ENCODE measurements at places on chromosomes 13 and 19.

GRCh38 chr19:15551293-15552004 is 43.1 kb downstream of the CYP4F22 start:
- no peak for DNase-seq

- no peak for DNase-seq
These were observed 11.4 kb downstream of the TPGS1 start for GRCh38 chr19:518598-519231.

DNA sequence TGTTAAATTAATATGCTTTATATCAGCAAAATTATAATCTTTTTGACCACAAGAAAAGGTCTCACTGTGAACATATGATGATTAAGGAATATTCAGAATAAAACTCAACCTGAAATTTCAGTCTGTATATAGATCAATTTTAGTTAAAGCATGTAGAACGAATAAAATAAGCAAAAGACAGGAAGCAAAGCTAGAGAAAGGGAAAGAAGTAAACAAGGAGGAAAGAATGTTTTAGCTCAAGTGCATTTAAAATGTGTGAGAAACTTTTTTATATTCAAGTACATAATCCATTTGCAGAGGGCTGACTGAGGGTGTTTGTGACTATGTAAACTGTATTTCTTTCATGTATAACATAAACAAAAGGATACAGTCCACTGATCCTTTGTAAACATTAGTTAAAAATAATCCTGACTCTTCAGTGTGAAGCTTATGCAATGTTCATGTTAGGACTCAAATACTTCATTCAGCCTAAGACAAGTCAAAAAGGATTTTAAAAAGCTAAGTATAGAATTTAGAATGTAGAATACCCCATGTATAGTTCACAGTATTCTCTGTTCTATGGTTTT is 472.1 kb downstream of the DIAPH3 start:
- DNase-seq, result no peak

- no peak for DNase-seq
These were observed 36.3 kb downstream of the EFNB2 start for GRCh38 chr13:106499113-106499512.

- no peak for DNase-seq
These were observed 17.6 kb downstream of the LIG1 start for GRCh38 chr19:48152551-48152950.

GRCh38 chr13:40595693-40596092 is 70.7 kb downstream of the FOXO1 start:
- no peak for DNase-seq

- DNase-seq, result no peak
These were observed 13.7 kb upstream of the SERPINE3 start for GRCh38 chr13:51325837-51326236.

DNA sequence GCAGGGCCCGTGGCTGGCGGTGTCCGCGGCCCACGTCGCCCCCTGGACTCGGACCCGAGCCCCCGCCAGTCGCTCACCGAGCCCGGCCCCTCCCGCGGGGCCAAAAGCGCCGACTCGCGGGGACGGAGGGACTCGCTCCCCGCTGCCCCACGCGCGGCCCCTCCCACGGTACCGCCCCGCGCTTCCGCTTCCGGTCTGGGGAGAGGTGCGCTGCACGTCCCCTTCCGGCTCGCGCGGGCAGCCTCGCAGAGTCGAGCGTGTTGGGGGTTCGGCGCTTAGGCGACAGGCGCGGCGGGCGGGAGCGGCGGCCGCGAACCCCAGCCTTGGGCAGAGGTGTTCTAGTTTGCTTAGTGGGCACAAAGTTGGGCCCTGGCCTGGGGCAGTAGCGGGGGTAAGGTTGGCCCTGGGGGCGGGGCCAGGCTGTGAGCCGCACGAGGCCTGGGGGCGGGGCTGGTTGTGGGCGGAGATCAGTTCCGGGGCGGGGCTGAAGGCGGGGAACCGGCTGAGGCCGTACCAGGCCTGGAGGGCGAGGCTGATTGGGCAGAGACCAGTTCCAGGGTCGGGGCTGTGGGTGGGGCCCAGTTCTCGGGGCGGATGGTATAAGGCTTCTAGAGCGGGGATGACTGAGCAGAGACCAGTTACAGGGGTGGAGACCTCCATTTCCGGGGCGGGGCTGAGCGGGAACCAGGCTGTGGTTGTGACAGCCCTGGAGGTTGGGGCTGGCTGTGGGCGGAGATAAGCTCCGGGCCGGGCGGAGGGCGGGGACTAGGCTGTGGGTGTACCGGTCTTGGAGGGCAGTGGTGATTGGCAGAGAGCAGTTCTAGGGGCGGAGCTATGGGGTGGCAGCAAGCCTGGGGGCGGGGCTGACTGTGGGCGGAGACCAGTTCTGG is at the start of the genes MBD3L1 and ZNF558:
MBD3L1 (plus strand) TSS at position 246 of the 890 bp plus-strand sequence. CDS start 10,302 bp downstream, outside the sequence.
ZNF558 (minus strand) TSS at position 173 of the 890 bp plus-strand sequence. CDS start 9,645 bp downstream, outside the sequence.
- DNase-seq, result peak; percentile 93

Measured in esophagus squamous epithelium (tissue), 5 donors.